NCI-H345 (cell line): ENCODE measurements at places on chromosomes 11 and 22.

- peak; percentile 87 for DNase-seq
Observed at GRCh38 chr11:108975641-108976071, 310.8 kb downstream of the DDX10 start.

- no peak for DNase-seq
Observed at GRCh38 chr11:7430496-7430895, 54.8 kb upstream of the OLFML1 start.

- DNase-seq: no peak
Observed at GRCh38 chr22:39369186-39369585, 19.4 kb downstream of the SYNGR1 start.

DNA sequence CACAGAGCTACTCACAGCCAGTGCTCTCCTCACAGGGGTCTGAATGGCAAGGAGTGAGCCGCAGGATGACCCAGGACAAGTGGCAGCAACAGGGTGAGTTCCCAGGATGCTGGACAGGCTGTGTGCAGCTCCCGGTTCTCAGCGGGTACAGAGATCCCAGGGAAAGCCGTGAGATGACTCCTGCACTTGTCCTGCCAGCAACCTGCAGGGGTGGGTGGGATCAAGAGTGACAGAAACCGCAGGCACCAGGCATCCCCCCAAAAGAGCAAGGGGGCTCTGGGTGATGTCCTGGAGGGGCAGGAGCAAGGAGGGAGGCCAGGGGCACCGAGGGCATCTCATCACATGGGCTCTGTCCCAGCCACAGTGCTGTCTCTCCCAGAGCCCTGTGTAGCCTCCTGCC is 15.9 kb upstream of the PRODH start:
- DNase-seq: no peak

GRCh38 chr22:36922105-36922608 is 8.7 kb downstream of the CSF2RB start:
- DNase-seq: no peak

DNA sequence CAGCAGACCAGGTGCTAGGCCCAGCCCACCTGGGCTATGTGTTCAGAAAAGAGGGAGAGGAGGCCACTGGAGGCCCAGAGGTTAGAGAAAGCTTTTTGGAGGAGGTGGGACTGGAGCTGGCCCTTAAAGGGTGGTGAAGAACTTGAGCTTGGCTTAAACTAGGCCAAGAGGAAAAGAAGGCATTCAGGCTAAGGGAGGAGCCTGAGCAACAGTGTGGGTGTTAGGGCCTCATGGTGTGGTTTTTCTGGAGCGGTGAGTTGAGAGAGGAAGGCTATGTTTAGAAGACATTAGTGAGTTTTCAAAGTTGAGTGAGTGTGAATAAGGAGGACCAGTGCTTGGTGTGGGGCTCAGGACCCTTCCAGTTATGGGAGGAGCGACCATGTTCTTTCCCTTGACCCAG is 6.2 kb downstream of the TAF6L start:
- no peak for DNase-seq

DNA sequence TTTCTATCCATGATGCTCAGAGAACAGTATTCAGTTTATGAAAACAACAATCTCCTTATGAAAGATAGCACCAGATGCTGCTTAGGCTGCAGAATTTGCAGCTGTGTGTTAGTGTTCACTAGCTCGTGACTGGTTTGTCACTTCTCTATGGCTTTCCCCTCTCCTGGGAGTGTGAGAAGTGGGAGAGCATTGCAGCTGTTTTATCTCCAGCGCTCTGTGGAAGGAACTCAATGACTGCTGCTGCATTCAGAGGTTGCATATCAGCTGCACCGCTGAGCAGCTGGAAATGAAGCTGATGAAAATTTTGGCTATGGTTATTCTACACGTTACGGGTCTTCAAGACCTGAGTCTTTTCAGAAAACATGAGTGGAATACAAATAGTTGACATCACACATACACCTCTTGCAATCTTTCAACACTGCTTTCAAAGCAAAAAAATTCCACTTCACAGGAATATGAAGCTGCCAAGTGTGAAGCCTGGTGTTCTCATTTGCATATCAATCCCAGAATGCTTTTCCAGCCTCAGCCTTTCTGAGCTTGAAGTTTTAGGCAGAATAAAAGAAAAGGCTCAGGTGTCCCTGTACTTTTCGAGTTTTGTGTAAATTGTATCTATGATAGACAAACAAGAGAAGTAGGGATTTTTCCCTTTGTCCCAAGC is 149.3 kb upstream of the DDI1 start:
- DNase-seq: peak; percentile 18
